ENCODE measurements at places on chromosomes 3 and 15. TPM values are rescaled to one million over a fixed set of nuclear protein-coding genes. Genes with fewer than 3 reads are reported as not detected.

The IL5RA gene
- 0.88 TPM for total RNA-seq

The SLC22A13 gene
- total RNA-seq = 6.1 TPM

The TRH gene
- total RNA-seq = 0.35 TPM

The DNAJB8 gene
- total RNA-seq = not detected

The STARD9 gene
- total RNA-seq = 33.6 TPM

The GP5 gene
- 1.6 TPM for total RNA-seq

The SEC22A gene
- total RNA-seq = 30.1 TPM

The MLF1 gene
- 27.9 TPM for total RNA-seq

The OR5K2 gene
- total RNA-seq = not detected

The KBTBD13 gene
- 1.2 TPM for total RNA-seq

The FRMD4B gene
- 54.9 TPM for total RNA-seq
